ENCODE measurements at places on chromosomes 7 and 10.

- DNase-seq: no peak
Measured at GRCh38 chr7:16791071-16791470, 13.7 kb downstream of the AGR2 start.

GRCh38 chr7:131235489-131236317 is 92.0 kb upstream of the MKLN1 start:
- DNase-seq: peak; percentile 53

- DNase-seq: no peak
Measured at GRCh38 chr7:46682836-46683624, 762.0 kb upstream of the IGFBP3 start.

DNA sequence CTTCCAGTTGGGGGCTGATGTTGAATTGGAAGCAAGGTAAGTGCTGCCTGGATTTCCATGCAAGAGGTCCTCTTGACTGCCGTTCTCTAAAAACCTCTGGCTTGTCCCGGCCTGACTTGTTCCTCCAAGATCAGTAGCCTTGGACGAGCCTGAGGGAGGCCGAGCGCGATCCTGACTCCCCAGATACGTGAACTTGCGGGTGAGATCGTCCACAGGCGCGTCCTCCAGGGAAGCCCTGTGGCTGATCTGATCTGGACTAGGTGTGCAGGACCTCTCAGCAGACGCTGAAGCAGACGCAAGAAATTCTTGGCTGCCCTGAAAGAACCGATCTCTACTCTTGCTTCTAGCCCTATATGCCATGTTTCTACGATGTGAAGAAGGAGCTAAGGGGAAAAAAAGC is 29.7 kb downstream of the ZC3HAV1 start:
- no peak for DNase-seq

GRCh38 chr7:131625817-131626372 is 69.5 kb upstream of the PODXL start:
- DNase-seq: peak; percentile 3

DNA sequence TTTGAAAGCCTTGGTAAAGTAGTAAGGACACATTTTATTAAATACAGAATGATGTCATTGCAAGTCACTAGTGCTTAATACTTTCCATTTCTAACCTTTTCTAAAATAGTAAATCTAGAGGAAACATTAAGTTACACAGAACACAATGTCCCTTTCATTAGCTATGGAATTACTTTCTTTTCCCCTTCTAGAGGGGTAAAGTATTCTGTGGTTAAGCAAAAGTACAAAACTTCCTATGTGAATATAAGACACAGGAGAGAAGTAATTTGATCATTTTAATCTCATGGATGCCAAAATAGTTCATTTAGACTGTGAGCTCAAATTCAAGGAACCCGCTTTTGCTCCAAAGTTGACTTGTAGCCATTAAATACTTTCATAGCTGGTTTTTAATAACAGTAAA is 49.8 kb downstream of the SEMA3E start:
- no peak for DNase-seq

GRCh38 chr7:150971242-150972022 is 6.7 kb downstream of the KCNH2 start:
- no peak for DNase-seq

Data from suppressor macrophage treated with lipopolysaccharide for 4 hours (primary cell).